ENCODE measurements at places on chromosomes 12 and 14.

DNA sequence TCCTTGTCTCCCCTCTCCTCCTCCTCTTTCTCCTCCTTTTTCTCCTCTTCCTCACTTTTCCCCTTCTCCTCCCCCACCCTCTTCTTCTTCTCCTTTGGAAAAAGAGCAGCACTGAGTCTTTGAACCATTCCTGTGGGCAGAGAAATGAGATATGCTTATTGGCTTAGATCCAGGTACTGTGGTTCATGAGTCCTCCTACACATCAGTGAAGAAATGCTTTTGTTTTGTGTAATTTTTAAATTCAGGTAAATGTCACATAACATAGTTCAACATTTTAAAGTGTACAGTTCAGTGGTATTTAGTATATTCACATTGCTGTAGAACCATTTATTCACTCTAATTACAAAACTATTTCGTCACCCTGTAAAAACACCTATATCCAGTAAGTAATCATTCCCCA lies 402.1 kb downstream of the AACS start:
- no peak for DNase-seq

- peak; percentile 63 for DNase-seq
These were observed 953 bp upstream of the NXPH4 start for GRCh38 chr12:57215668-57216013.

- no peak for DNase-seq
These were observed 24.4 kb downstream of the ADCY6 start for GRCh38 chr12:48764521-48764920.

DNA sequence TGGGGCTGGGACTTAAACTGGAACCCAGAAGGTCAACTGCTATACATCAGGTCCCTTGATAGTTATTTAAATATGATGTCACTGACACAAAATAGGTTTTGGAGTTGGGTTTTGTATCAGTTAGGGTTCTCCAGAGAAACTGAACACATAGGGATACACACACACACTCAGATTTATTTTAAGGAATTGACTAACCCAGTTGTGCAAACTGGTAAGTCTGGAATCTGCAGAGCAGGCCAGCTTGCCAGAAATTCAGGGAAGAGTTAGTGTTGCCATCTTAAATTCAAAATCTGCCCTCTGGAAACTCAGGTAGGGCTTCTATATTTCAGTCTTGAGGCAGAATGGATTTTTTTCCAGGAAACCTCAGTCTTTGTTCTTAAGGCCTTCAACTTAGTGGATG lies 36.9 kb downstream of the MAPK1IP1L start:
- DNase-seq, result no peak

DNA sequence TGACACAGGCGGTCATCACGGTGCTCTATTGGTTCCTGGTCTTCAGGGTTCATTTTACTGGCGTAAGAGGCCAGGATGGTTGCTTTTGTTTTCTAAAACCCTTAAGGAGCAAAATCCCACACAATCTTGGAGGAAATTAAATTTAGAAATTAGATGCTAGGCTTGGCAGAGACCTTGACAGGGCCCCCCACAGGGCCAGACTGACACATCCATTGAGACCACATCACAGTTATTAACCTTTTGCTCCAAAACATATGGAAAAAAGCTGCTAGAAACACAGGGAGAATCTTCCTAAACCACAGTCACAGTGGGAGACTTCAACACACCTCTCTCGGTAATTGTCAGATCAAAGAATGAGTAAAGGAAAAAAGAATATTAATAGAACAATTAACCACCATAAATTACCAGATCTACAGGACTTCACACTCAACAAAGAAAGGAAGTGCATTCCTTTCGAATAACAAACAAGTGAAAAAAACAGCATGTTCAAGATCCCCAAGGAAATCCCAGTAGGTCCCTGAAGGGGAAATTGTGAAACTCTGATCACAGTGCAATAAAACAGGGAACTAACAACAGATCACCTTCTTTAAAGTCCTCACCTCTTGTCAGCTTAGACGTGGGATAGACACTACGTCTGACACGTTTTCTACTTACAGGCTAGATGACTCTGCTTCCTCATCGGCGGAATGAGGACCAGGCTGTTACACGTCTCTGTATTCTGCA lies 40.2 kb upstream of the TMEM179 start:
- no peak for DNase-seq
